ENCODE measurements at places on chromosomes 1 and 21. TPM values are rescaled to one million over a fixed set of nuclear protein-coding genes. Genes with fewer than 3 reads are reported as not detected.

VHLL gene
- 0.13 TPM for total RNA-seq

OR2L2 gene
- not detected for total RNA-seq

MAP7D1 gene
- 41.0 TPM for total RNA-seq

SYT14 gene
- 0.13 TPM for total RNA-seq

PTPN14 gene
- total RNA-seq: 61.8 TPM

RSPO1 gene
- not detected for total RNA-seq
